ENCODE measurements at places on chromosomes 13 and 19.

DNA sequence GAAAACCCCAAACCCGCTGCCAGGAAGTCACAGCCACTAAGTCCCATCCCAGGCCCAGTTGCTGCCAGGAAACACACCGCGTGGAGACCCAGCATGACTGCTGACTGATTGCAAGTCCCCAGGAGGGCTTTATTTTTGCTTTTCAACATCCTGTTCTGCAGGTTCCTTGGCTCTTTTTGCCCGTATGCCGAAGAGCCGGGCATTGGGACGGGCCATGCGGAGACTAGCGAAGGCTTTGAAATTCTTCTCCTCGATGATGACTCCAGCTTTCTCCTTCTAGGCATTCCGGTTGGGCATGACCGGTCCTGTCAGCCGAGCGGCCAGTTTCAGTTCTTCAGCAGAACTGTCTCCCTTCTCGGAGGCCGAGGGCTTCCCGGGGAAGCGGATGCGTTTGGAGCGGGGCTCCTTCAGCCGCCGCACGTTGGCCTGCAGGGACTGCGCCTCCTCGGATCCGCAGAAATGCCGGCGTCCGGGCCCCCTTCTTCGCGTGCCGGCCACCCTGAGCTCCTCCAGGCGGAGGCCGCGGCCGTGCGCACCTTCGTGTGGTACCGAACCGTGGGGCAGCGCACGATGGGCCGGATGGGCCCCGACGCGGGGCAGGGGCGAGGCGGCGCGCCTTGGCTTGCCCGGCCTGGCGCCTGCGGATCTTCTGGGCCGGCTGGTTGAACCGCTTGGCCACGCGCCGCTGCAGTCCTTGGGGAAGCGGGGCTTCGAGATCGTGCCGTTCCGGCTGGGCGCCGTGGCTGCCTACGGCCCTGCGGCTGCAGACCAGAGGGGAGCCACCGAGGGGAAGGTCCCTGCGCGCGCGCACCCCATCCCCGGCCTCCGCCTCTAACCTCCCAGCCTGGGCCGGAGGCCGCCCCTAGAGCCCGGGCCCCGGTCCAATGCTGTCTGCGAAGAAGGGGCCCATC lies 15.2 kb downstream of the ZSCAN5C start:
- DNase-seq = no peak

- DNase-seq = no peak
Observed at GRCh38 chr13:105925496-105925895, 610.0 kb downstream of the EFNB2 start.

DNA sequence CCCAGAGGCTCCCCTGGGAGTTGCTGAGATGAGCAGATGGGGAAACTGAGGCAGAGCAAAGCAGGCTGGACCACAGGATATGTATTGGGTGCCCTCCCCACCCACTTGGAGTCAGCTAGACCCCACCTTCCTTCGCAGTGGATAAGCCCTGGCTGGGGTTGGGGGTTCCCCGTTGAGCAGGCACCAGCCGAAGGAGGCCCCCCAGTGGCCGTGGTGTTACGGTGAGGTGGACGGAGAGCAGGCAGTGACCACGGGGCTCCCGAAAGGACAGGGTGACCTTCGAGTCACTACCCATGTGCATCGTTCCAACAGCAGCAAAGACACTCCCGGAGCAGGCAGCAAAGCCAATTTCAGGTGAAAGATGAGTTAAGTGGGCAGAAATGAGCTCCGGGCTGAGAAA lies 62.4 kb upstream of the ADGRE5 start:
- DNase-seq = peak; percentile 62

GRCh38 chr13:46571189-46571908 lies 18.4 kb downstream of the LRCH1 start:
- DNase-seq = no peak

- DNase-seq = peak; percentile 47
Observed at GRCh38 chr13:113216254-113217048, 7.0 kb downstream of the CUL4A start.

GRCh38 chr19:10036601-10037071 lies 23.4 kb downstream of the RDH8 start:
- DNase-seq = no peak

- no peak for DNase-seq
Observed at GRCh38 chr13:46340011-46340410, 47.0 kb downstream of the RUBCNL start.

DNA sequence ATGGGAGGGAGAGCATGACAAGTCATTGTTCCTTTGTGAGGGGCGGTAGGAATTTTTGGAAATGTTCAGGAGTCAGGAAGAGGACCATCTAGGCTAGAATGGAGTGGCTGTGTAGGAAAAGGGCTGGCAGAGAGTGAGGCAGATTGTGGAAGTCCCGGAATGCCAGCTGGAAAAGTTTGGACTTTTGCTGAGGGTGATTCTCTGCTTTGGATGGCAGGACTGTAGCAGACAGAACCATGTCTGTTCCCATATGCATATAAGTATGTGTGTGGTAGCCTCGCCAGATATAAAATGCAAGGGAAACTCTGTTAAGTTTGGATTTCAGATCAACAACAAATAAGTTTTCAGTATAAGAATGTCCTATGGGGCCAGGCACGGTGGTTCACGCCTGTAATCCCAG lies 112.1 kb downstream of the DNAJC15 start:
- DNase-seq = no peak

DNA sequence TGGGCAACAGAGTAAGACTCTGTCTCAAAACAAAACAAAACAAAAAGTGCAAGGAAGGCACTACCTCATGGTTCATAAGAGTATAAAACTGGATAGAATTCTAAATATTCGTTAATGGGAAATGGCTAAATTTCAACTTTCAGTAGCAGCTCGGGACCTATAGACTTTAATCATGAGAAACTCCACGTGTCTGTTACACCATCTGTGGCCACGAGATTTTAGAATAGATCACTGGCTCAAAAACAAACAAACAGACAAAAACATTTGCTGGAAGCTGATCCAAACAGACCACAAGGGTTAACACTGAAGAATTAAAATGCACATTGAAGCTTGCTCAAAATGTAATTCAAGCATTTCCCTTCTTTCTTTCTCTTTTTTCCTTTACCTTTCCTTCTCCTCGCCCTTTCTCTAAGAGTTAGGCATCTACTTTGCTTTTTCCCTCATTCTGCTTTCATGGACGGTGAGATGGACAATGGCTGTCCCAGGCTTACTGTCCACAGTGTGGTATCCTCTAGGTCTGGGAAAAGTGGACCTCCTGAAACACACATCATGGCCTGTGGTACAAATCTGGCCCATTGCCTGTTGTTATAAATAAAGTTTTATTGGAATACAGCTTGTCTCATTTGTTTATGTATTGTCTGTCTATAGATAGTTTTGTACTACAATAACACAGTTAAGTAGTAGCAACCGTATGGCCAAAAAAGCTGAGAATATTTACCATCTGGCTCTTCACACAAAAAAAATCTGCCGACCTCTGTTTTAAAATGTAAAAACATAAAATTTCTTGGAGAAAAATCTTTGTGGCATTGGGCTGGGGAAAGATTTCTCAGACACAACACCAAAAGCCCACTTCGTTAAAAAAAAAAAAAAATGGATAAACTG lies 10.3 kb downstream of the ELAVL1 start:
- DNase-seq = no peak

- peak; percentile 59 for DNase-seq
Observed at GRCh38 chr19:14366529-14366928, 14.7 kb upstream of the ADGRE5 start.

GRCh38 chr19:39097721-39098120 lies 13.6 kb downstream of the ACP7 start:
- no peak for DNase-seq

- no peak for DNase-seq
Observed at GRCh38 chr13:97228850-97229521, 6.9 kb downstream of the MBNL2 start.

- DNase-seq = no peak
Observed at GRCh38 chr13:76296751-76297150, 589.5 kb downstream of the KCTD12 start.

DNA sequence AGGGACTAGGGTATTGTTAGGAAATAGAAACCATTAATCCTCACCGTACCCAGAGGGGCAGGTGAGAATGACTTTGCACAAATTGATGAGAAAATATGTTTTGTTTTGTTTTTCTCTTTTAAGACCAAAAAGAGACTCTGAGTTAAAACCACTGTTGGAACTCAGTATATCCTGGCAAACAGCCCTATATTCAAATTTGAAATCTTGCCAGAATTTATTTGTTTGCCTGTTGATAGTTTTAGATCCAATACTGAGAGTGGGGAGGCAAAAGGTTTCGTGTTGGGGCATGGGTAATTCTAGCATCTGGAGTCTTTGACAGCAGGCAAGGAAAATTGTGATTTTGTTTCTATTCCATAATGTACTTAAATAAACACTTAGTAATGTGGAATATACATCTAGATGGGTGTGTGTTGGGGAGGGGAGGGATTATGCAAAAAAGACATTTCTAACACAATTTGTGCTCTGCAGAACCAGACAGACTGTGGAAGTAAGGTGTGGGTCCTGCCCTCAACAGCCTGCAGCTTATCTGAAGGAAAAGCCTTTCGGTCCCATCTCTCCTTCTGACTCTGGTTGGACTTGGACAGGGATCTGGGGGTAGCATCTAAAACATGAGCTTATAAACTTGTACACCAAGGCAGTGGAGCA lies 190.7 kb downstream of the OXGR1 start:
- no peak for DNase-seq

GRCh38 chr19:7617172-7617571 lies 12.2 kb downstream of the XAB2 start:
- DNase-seq = no peak

DNA sequence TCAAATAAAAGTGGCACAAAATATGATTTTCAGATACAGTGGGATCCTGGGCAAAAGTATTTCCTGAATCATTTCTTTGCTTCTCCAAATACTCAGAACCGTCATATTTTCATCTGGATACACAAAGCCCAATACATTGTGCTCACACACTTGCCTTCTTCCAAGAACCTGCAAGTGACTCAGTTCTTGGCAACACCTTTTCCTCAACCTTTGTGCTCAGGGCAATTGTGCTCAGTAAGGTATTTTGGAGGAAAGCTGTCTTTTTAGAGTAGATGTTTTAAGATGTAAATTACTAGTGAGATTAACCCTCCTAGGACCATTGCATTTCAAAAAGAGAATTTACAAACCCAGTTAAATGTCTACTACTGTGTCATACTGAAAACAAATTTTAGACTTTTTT lies 233.5 kb downstream of the EFNB2 start:
- DNase-seq = no peak

DNA sequence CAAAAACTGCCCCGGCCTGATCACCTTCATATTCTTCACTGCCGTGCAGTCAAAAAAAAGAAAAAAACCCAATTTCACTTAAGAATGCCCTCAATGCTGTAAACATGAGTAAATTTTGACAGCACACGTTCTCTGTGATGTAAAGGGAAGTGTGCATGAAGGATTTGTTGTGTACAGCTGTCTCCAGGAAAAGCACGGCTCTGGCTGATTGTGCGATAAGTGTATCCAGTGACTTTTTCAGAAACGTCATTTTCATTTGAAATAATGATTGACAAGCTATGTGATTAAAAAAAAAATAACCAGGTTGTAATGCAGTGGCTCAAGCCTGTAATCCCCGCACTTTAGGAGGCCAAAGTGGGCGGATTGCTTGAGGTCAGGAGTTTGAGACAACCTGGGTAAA lies 39.6 kb downstream of the ANKRD10 start:
- no peak for DNase-seq

DNA sequence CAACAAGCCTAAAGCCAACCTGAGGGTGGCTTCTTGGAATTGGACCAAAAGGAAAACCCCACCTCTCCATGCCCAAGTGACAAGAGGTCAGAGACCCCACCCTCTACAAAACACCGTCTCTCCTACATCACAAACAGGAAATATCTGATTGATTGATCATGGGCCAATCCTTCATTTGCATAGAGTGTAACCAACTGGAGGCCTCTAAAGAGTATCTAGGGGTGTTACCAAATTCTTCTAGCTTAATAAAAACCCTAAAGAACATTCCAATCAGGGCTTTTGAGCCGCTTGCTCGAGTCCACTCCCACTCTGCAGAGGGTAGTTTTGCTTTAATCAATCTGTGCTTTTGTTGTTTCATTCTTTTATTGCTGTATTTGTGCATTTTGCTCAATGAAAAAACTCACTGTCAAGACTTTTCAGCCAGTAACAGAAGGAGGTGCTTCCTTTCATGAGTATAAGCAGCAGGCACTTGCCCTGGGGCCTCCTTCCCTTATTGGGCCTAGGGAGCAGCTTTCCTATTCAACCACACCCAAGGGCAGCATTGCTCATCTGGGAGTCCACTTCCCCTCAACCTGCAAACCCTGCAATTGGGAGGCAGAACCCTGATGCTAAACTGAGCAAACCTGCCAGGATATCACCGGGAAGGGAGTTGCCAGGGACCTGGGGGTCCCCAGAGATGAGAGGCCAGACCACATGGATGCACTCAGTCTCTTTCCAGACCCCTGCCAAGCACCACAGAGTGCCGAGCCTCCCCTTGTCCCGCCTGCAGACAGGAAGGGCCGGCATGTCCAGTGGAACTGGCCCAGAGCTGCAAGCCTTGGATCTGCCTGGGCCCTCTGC lies 154.3 kb upstream of the VSTM2B start:
- DNase-seq = no peak

- DNase-seq = no peak
Observed at GRCh38 chr19:32580353-32580900, 563 bp upstream of the PDCD5 start.

DNA sequence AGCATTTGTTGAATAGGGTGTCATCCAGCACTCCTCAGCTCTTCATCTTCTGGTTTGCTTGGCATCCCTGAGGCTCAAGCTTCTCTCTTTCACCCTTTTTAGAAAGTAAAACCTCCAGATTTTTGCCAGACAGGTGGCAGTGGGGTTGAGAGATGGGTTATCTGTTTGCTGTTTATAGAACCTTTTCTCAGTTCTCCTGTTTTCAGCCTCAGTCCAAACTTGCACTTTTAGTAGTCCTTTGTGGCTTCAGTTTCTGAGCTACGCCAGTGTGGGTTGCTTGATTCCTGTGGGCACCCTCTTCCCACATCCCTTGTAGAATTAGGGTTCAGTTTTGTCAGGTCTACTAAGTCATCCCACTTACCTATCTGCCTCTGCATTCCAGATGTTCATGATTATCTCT lies 147.9 kb downstream of the PAN3 start:
- DNase-seq = no peak

DNA sequence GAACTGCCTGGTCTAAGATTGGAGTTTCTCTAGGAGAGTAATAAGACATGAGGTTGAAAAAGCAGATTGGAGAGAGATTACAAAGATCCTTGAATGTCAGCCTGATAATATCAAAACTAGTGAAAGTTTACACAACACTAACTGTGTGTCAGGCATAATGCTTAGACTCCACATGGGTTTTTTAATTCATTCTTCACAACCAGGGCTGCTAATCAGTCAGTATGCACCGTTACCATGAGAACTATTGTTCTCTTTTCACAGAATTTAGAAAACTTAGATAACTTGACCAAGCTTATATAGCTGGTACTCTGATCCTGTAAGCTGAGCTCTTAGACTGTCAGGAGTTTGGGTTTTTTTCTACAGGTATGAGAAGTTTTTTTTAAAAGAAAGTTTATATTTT lies 46.6 kb upstream of the TSC22D1 start:
- no peak for DNase-seq
